ENCODE measurements at places on chromosomes 4 and X.
A peak's percentile ranks its signal among the peaks of the same experiment; 100 is the strongest.

DNA sequence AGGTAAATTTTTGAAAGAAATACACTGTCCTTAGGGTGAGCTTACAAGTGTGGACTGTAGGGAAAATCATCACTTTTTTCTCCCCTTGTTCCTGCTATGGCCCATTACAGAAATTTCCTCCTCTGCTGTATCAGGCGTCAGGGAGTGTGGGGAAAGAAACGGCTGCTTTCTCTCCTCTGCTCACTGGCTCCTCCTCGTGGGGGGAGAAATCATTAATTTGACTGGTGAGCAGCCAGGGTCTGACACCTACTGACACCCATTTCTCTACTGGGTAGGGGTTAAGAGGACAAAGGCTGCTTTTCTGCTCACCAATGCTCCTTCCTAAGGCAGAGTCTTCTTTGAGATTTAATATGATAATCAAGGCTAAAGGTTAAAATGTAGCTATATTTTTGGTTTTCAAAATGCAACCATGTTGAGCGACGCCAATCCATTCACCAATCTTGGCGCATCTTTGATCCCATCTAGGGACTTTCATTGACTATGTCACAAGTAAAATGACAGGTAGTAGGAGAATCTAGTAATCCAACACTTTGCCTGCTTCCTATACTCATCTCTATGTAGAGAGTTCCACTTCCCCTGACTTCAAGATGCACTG is 25.1 kb downstream of the SETD7 start:
- peak; percentile 42 for DNase-seq

GRCh38 chrX:19863857-19864223 is 23.6 kb downstream of the SH3KBP1 start:
- DNase-seq: no peak

DNA sequence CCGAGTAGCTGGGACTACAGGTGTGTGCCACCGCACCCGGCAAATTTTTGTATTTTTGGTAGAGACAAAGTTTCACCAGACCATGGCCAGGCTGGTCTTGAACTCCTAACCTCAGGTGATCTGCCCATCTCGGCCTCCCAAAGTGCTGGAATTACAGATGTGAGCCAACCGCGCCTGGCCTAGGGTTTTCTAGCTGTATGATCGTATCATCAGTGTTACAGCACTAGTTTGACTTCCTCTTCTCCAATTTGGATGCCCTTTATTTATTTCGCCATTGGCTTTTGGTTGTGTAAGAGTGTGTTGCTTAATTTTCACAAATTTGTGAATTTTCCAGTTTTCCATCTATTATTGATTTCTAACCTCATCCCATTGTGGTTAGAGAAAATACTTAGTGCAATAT is 5.2 kb downstream of the TKTL1 start:
- no peak for DNase-seq

DNA sequence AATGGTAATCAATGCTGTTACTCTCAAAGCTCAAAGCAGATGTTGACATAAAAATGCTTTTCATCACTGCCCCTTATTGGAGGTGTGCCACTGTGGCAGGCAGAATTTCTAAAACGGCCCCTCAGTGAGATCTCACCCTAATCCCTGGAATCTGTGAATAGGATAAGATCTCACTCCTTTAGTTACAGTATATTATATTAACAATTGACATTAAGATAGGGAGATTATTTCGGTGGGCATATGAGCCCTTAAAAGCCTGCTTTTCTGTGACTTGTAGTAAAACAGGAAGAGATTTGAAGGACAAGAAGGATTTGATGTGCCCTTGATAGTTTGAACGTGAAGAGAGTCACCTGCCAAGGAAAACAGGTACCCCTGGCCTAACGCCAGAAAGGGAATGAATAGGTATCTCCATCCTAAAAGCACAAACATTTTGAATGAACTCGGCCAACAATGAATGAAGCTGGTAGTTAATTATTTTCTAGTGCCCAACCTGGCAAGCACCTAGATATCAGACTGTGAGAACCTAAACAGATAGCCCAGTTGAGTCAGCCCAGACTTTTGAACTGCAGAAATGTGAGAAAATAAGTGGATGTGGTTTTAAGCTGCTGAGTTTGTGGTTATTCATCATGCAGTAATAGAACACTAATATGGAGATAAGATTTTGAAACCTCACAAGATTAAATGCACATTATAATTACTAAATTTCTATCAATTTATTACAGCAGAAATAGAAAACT is 881.6 kb downstream of the PCDH18 start:
- DNase-seq: no peak

DNA sequence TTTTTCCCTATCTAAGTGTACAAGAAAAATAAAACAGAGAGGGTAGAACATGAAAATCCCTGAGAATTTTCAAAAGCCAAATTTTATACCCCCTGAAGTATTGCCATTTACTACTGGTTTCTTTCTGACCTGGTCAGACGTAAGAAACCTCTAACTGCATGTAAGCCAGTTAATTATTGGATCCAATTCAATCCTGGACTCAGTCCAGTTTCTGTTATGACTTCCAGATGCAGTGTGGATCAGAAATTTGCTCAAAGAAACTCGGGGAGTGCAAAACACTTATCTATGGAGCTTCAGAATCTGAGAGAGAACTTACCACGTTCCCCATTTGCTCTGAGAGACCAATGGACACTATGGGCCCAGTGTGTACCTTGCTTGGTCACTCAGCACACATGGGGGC is 383.5 kb downstream of the KLHL4 start:
- no peak for DNase-seq

GRCh38 chr4:102326951-102327350 is 18.3 kb downstream of the SLC39A8 start:
- no peak for DNase-seq

DNA sequence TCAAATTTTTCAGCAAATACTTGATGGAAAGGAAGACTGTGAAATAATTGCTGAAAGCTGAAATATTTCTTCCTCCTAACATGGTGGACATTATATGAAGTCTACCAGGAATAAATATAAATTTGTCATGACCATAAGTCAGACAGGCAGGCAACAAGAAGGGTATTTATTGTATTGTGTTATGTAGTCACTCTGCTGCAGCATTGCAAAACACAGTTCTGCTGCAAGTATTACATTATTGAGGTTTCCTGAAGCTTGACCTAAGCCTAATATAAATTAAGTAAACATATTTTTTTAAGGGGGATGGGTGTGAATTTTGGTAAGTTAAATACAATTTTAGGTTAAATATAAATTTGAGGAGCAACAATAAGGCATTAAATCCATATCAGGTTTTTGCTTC is 60.2 kb upstream of the MAOA start:
- no peak for DNase-seq

- DNase-seq: no peak
Observed at GRCh38 chrX:37820646-37821045, 26.7 kb downstream of the DYNLT3 start.

DNA sequence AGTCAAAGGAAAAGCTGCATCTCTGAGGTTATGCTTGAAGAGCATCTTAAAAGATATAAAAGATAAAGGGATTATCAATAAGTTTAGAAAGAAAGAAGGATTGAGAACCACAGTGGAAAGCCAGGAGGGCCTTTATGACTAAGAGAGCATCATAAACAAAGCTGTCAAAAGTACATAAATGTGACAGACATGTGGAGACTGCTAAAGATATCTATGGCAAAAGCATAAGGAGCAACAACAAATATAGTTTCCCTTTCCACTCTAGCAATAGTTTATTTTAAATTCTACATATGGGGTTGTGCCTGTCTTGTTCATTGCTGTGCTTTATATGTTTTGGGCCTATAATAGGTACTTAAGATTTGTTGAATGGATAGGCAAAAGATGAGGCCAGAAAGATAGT is 97.3 kb downstream of the RNF150 start:
- DNase-seq: no peak

DNA sequence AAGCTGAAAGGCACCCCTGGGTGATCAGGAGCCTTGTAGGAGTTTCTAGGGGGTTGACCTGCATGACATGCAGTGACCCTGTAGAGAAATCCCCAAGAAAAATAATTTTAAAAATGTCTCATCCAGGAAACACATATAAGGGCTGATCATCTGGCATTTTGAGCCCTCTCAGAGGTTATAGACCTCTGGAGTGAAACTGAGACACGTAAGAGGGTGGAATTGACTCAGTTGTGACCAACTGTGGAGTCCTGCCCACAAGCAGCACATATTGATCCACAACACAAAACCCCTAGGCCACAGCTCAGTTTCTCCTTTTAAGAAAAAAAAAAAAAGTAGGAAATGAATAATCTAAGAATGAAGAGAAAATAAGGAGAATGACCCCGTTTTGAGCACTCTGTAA is 32.5 kb upstream of the MTMR8 start:
- no peak for DNase-seq

DNA sequence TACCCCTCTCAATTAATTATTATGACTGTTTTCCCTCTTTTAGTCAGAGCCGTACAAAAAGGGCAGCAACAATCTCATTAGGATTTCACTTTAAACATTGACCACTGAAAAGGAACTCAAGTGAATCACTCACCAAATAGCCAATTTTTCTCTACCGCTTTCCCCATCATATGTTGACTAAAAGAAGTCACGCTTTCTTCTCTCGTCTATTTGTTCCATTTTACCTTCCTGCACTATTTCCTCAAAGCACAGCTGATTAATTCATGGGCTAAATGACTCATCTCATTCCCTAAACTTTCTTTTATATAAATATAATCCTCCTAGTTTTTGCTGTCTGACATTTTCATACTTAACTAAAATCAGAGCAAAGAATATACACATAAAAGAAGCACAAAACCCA is 8.2 kb downstream of the MID1 start:
- no peak for DNase-seq

- no peak for DNase-seq
Observed at GRCh38 chr4:163651761-163652160, 157.3 kb downstream of the TMA16 start.

DNA sequence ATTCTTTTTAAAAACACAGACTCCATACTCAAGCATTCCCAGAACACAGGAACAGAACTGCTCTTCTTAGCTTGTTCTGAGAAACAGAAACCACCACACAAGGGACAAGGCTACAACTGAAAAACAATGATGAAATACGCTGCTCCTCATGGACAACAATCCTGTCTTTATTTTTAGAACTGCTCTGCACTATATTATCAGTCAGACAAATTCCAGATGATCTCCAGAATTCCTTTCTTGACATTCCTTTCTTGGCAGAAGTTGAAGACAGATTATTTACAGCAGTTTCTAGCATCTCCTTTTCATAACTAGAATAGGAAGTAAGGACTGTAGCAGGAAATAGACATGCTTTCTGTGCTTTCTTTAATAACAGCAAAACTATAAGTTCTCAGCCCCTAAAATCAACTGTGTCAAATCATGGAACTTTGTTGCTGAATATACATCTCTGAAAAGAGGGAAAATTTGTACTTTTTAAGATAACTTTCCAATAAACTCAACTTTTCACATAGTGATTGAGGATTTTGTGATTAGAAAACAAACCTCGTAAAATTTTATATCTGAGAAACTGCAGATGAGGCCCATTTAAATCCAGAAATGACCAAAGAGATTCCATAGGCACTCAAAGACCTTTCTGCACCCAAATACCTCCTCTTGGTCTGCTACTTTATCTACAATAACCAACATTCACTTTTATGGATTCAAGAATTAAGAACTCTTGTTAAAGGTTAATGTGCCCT is 35.9 kb downstream of the ANTXR2 start:
- DNase-seq: no peak

GRCh38 chr4:11223311-11223710 is 205.4 kb downstream of the HS3ST1 start:
- no peak for DNase-seq

- no peak for DNase-seq
Observed at GRCh38 chrX:24954732-24955131, 61.0 kb downstream of the ARX start.

DNA sequence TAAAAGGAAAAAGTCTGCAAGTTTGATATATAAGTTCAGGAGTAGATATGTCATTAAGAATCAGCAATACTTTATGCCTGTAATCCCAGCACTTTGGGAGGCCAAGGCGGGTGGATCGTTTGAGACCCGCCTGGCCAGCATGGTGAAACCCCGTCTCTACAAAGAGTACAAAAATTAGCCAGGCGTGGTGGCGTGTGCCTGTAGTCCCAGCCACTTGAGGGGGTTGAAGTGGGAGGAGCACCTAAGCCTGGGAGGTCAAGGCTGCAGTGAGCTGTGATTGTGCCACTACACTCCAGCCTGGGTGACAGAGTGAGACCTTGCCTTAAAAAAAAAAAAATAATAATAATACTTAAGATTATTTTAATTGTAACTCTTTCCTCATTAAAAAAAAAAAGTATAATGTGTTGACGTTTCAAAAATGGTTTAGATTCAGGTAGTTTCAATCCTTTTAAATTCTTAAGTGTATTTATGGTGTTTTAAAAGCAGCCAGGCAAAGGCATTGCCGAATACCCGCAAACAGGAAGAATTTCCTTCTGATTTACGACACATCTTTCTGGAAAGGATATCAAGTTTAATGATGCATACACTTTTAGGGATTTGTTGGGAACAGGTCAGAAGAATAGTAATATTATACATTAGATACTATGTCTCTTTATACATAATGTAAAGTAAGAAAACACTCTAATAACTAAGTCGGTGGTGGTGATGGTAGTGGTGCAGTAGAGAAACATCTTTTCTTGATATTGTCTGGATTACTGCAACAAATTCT is 80.9 kb downstream of the KDM6A start:
- no peak for DNase-seq

- DNase-seq: no peak
Observed at GRCh38 chrX:119745283-119745848, 13.0 kb upstream of the SOWAHD start.

- DNase-seq: no peak
Observed at GRCh38 chr4:81827577-81828202, 356.0 kb upstream of the RASGEF1B start.

GRCh38 chr4:21126014-21126512 is 425.8 kb downstream of the PACRGL start:
- DNase-seq: no peak

- no peak for DNase-seq
Observed at GRCh38 chr4:1937550-1937949, 66.4 kb downstream of the NSD2 start.

- no peak for DNase-seq
Observed at GRCh38 chr4:147110473-147111367, 165.1 kb upstream of the TTC29 start.

GRCh38 chr4:127822430-127822829 is 40.3 kb downstream of the HSPA4L start:
- DNase-seq: no peak
